HTR-8/SVneo (cell line): ENCODE measurements at places on chromosomes 2 and 18.

DNA sequence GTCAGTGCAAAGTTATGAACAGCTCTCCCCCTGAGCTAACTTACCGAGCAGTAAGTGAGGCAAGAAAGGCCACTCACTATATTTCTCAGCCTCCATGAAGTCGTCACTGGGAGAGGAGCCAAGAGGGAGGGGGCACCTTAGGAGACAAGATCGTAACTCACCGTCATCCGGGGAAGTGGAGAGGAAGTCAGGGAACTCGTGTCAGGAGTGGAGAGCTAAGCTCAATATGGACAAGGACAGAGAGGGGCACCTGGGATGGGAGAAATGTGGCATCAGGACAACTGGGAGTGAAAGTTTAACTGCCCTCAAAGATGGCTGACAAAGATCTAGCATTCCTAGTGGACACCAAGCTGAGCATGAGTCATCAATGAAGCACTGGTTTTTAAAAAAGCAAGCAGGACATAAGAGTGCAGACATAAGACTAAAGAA lies 37.1 kb downstream of the BCL11A start:
- peak; percentile 41 for DNase-seq

DNA sequence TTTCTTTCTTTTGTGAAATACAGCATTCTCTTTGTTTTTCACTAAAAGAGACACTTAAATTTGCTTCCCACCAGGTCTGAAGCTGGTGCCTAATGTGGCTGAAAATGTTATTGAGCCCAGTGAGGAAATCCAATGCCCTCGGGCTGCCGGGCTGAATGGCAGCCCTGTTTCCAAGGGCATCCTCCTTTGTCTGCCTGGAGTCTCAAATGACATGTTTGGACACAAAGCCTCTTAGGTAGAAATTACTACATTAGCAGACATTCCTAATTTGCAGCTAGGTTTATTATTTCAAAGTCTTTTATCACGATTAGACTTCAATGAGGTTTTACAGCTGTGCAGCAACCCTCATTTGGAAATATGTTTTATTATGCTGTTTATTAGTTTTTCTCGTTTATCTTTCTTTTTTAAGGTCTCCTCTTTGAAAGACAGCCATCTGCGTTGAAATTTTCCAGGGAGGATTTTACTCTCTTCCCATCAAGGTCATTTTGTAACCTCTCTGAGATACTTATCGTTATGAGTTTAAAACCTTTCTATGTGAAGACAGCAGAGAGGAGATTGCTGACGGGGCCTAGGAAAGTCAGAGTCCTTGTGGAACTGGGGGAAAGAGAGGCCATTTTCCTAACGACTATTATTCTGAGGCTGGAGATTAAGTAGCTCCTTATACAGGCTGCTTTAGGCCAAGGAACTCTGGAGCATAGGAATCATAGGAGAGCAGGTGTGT lies 59.0 kb upstream of the ZNF532 start:
- DNase-seq = no peak

DNA sequence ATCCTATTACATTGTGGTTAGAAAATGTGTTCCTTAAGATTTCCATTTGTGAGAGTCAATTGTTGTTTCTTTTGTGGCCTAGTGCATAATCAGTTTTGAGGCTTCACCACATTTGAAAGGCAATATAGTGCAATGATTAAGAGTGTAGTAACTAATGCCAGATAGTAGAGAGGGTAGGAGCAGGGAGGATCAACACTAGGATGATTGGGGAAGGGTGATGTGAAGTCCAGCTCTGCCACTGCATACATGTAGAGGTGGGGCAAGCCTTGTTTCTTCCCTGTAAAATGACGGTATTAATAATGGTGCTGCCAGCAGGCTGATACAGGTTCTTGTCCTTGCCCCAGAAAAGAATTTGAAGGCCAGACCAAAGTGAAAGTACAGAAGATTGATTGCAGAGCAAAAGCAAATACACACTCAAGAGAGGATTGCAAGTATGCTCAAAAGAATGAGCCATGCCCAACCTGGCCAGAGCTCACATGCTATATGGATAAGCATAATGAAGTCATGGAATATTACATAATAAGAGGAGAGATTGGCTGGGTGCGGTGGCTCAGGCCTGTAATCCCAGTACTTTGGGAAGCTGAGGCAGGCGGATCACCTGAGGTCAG lies 8.0 kb downstream of the SP100 start:
- no peak for DNase-seq

DNA sequence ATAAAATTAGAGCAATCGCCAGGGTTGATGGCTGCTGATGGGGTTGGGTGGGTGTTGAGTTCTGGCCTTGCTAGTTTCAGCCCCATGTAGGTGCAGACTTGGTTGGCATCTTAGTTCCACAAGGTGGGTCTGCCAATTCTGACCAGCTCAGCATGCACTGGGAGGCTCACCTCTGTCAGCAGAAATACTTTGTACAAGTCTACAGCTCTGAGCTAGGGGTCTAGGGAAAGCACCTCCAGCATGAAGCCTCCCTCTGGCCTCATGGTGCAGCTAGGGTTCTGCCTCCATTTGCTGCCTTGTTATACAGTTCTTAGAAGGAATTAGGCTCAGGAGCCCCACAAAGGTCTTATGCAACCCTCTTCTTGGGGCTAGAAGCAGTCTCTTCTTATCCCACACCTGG lies 278.9 kb upstream of the HDAC4 start:
- no peak for DNase-seq

- no peak for DNase-seq
These were observed 35.5 kb upstream of the CD28 start for GRCh38 chr2:203670939-203671338.
